ENCODE measurements at places on chromosomes 1 and 21. TPM values are rescaled to one million over a fixed set of nuclear protein-coding genes. Genes with fewer than 3 reads are reported as not detected.

ELAPOR1 gene
- 81.7 TPM for total RNA-seq

DNA sequence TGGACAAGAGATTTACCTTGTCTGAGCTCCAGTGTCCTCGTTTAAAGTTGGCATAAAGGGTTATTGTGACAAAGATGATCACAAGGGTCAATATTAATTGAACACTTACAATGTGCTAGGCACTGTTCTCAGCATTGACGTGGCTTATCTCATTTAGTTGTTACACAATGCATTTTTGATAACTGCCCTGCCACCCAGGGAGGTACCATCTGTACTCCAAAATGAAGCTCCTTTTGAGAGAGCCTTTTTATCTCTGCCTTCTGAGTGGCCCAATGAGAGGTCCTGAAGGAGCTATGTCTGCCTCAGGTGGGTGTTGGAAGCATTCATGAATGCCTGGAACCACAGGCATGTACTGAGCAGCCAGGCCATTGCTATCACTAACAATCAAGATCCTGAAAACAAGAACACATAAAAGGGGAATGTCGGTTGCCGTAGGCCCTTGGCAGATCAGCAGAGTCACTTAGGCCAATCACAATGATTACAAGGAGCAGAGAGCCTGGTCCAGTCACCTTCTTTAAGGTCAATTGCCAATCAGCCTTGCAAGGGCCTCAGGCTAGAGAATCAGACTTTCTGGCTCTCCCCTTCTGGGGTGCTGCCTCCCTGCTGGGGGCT lies 78.5 kb downstream of the NMNAT2 start:
- H3K4me3 ChIP-seq: no peak overlapping the region
- no peak overlapping the region for H3K27ac ChIP-seq
- no peaks in the 10 kb centered on the region for H3K4me1 ChIP-seq

ARID4B gene
- 82.3 TPM for total RNA-seq

GRCh38 chr1:161691846-161692245 lies 15.2 kb upstream of the FCRLA start:
- H3K4me1 ChIP-seq: no peaks in the 10 kb centered on the region
- H3K27me3 ChIP-seq: peaks cover 11% of the 10 kb centered on the region
- no peak overlapping the region for H3K4me3 ChIP-seq
- H3K27ac ChIP-seq: no peak overlapping the region
- H3K36me3 ChIP-seq: no peaks in the 10 kb centered on the region

- H3K27me3 ChIP-seq: no peaks in the 10 kb centered on the region
- no peaks in the 10 kb centered on the region for H3K36me3 ChIP-seq
- no peak overlapping the region for H3K4me3 ChIP-seq
- peak; percentile 45 for DNase-seq
- no peaks in the 10 kb centered on the region for H3K4me1 ChIP-seq
Measured at GRCh38 chr1:115677182-115677555, 35.4 kb downstream of the VANGL1 start.

DNA sequence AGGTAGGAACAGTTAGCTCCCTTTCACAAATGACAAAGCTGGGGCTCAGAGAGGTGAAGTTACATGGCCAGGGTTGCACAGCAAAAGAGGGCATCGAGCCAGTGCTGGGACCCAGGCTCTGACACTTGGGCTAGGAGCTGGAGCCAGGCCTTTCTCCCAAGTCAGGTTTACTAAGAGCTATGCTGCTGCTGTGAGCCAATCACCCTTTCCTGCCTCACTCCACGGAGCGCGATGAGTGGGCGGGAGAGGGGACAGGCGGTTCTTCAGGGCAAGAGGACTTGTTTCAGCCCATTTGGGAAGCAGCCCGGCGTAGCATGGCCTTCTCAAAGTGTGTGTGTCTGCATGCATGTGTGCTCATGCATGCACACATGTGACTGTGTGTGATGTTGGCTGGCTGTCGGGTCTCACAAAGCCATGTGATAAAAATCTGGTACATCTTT lies 10.6 kb downstream of the ID3 start:
- H3K4me1 ChIP-seq: peaks cover 32% of the 10 kb centered on the region
- H3K27me3 ChIP-seq: no peaks in the 10 kb centered on the region
- peak overlapping the region; percentile 19 for H3K27ac ChIP-seq
- no peak for DNase-seq
- H3K36me3 ChIP-seq: no peaks in the 10 kb centered on the region
- H3K4me3 ChIP-seq: no peak overlapping the region

FALEC gene
- not detected for total RNA-seq

- H3K4me3 ChIP-seq: no peak overlapping the region
- DNase-seq: no peak
- H3K27me3 ChIP-seq: no peaks in the 10 kb centered on the region
- no peak overlapping the region for H3K27ac ChIP-seq
Measured at GRCh38 chr1:12709091-12709491, 6.8 kb upstream of the AADACL3 start.

GRCh38 chr1:226782845-226783601 lies 43.9 kb upstream of the ITPKB start:
- H3K4me1 ChIP-seq: peaks cover 18% of the 10 kb centered on the region
- no peaks in the 10 kb centered on the region for H3K27me3 ChIP-seq
- no peak overlapping the region for H3K27ac ChIP-seq
- no peak overlapping the region for H3K4me3 ChIP-seq
- no peaks in the 10 kb centered on the region for H3K36me3 ChIP-seq

PROX1 gene
- 6.1 TPM for total RNA-seq

GRCh38 chr1:56120021-56120420 lies 459.3 kb downstream of the PLPP3 start:
- H3K27me3 ChIP-seq: no peaks in the 10 kb centered on the region
- no peak overlapping the region for H3K27ac ChIP-seq
- DNase-seq: no peak
- H3K36me3 ChIP-seq: no peaks in the 10 kb centered on the region
- H3K4me3 ChIP-seq: no peak overlapping the region

DNA sequence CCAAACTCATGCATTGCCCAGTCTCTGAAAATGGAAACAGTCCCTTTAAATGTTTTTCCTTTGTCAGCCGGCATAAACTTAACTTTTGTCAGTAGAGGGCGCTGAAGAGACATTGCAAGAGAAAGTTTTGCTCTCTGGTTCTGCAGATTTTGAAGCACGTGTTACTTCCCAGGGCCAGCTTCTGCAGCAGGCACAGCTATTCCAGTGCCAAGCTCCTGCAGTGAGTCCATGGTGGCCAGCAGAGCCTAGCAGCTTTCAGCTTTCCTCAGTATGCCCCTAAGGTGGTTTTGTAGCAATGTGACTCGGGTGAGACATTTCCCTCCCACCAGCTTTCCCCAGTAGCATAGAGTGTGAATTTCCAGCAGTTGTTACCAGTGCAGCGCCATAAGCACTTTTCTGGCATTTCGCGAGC lies 2.6 kb upstream of the IFI44L start:
- no peaks in the 10 kb centered on the region for H3K36me3 ChIP-seq
- no peak overlapping the region for H3K27ac ChIP-seq
- H3K4me1 ChIP-seq: peaks cover 42% of the 10 kb centered on the region
- no peak overlapping the region for H3K4me3 ChIP-seq

LEMD1 gene
- not detected for total RNA-seq

DNA sequence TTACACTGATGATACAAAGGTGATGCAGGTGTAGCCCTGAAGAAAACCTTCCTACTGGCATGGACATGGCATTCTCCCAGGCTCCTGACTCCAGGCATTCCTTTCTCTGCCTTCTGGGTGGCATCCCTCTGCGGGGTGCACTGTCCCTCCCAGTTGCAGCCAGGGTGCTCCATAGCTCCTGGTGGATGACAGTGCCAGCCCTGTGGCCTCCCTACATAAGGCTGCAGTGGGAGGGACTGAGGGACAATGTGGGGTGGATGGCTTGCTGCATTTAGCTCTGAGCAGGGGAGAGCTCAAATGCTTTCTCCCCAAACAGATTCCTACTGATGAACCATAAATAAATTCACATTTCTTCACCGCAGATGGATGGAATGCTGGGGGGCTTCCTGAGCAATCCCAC lies 97.0 kb upstream of the GJB5 start:
- no peak for DNase-seq
- H3K27ac ChIP-seq: no peak overlapping the region
- peaks cover 34% of the 10 kb centered on the region for H3K27me3 ChIP-seq
- no peaks in the 10 kb centered on the region for H3K4me1 ChIP-seq
- H3K36me3 ChIP-seq: no peaks in the 10 kb centered on the region

ZNF687 gene
- total RNA-seq: 11.9 TPM

DNA sequence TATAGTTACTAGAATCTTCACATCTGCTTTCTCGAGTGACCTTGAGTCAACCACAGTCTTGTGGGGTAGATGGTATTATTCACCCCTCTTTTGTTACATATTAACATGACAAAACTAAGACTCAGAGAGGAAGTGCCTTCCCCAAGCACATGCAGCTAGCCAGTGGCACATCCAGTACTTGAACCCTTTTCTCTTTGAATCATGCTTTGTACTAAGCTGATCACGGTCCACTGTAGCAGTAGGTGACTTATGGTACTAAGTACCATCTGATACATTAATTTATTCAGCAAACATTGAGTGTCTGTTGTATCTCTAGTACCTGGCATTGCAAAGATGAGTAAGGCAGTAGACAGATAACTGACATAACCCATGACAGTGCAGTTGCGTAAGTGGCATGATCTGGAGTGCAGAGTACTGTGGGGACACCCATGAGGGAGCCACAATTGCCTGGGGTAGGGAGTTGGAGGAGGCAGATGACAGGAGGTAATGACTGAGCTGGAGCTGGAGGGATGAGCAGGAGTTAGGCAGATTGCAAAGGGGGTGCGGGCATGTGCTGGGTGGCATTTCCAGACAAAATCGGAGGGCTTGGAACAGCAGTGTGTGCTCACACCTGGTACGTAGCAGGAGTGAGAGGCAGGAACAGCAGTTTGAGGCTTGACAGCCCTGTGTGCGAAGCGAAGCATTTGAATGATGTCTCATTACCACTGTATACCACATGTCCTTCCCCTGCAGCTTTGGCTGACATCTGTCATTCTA lies 29.8 kb downstream of the UCK2 start:
- H3K27me3 ChIP-seq: no peaks in the 10 kb centered on the region
- H3K4me3 ChIP-seq: no peak overlapping the region
- DNase-seq: no peak
- peaks cover 15% of the 10 kb centered on the region for H3K4me1 ChIP-seq
- no peaks in the 10 kb centered on the region for H3K36me3 ChIP-seq

DNA sequence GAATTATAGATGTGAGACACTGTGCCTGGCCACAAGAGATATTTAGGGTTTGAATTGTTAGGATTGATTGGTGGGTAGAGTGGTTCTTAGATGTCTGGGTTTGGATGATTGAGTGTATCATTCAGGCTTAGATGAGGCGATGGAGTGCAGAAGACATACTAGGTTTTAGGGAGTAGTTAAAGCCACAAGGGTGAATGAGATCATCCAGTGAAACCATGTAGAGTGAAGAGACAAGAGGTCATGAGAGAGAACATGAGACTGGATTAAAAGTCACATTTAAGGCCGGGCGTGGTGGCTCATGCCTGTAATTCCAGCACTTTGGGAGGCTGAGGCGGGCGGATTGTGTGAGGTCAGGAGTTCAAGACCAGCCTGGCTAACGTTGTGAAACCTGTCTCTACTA lies 37.2 kb downstream of the ZFYVE9 start:
- DNase-seq: no peak
- no peaks in the 10 kb centered on the region for H3K36me3 ChIP-seq
- peaks cover 5% of the 10 kb centered on the region for H3K4me1 ChIP-seq
- H3K27ac ChIP-seq: no peak overlapping the region
- H3K4me3 ChIP-seq: no peak overlapping the region

DNA sequence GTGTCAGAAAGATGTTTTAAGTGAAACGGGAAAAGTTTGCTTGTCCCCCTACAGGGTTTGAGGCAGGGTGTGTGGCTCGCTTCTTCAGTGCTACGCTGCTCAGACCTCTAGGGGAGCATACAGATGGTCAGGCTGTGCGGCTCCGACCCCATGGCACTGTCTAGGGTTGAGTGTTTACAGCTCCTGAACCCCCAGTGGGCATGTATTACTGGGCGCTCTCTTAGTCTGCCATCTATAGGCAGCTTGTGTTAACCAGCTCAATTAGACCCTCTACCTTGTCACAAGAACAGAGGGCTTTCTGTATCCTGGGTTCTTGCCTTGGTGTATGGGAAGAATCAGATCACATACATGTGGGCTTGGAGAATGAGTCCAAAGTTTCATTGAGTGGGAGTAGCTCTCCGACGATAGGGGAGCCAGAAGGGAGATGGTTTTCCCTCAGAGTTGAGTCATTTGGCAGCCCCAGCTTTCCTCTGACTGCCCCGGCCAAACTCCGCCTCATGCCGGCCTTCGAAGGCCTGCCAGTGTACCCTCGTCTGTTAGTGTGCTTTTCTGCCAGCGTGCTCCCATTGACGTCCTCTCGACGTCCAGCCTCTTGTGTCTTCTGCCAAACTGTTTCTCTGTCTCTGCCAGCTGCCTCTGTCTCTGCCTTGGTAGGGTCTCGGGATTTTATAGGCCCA lies 38.6 kb upstream of the ADGRL4 start:
- H3K27ac ChIP-seq: no peak overlapping the region
- H3K4me1 ChIP-seq: no peaks in the 10 kb centered on the region
- no peaks in the 10 kb centered on the region for H3K27me3 ChIP-seq
- no peaks in the 10 kb centered on the region for H3K36me3 ChIP-seq
- no peak for DNase-seq

DNA sequence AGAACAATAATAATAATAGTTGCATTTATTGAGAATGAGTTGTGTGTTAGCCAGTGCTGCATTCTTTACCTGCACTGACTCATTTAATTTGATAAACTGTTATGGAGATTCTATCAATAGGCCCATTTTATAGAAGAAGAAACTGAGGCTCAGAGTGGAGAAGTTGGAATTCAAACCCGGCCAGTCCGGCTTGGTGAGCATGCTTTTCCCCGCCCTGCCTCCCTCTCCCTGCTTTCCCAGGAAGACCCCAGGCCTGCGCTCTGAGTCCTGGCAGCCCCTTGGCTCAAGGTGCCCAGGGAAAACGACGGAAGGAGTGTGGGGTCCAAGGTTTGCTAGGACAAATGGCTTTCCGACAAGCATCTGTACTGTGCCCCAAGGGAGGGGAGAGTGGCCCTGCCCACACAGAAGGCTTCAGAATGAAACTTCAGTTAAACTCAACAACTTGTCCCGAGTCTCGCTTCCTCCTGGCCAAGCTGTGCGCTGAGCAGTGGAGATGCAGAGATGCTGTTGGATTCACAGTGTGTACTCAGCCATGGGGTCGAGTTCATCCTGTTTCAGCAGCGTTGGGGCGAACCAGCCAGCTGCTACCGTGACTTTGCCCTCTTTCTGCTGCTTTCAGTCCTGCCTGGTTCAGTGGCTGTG lies 23.3 kb upstream of the PADI6 start:
- DNase-seq: no peak
- H3K4me1 ChIP-seq: no peaks in the 10 kb centered on the region
- H3K36me3 ChIP-seq: no peaks in the 10 kb centered on the region
- H3K27ac ChIP-seq: no peak overlapping the region
- H3K27me3 ChIP-seq: peaks cover 53% of the 10 kb centered on the region

GPR25 gene
- not detected for total RNA-seq

DNA sequence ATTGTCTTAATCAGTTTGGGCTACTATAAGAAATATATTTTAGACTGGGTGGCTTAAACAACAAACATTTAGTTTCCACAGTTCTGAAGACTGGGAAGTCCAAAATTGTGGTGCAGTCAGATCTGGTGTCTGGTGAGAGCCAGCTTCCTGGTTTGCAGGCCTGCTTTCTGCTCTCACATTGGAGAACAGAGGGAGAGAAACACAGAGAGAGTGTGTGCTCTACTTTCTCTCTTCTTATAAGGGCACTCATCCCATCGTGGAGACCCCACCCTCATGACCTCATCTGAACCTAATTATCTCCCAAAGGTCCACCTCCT lies 4.1 kb downstream of the LEPR start:
- peak overlapping the region; percentile 11 for H3K27ac ChIP-seq
- no peak overlapping the region for H3K4me3 ChIP-seq
- no peaks in the 10 kb centered on the region for H3K27me3 ChIP-seq
- H3K36me3 ChIP-seq: peaks cover 32% of the 10 kb centered on the region

- H3K27me3 ChIP-seq: no peaks in the 10 kb centered on the region
- H3K4me1 ChIP-seq: peaks cover 56% of the 10 kb centered on the region
- H3K27ac ChIP-seq: peak overlapping the region; percentile 90
- H3K36me3 ChIP-seq: peaks cover 10% of the 10 kb centered on the region
- no peak for DNase-seq
- H3K4me3 ChIP-seq: no peak overlapping the region
Measured at GRCh38 chr1:207020709-207021107, 11.8 kb downstream of the C1orf116 start.
